ENCODE measurements at places on chromosomes 3 and 15. TPM values are rescaled to one million over a fixed set of nuclear protein-coding genes. Genes with fewer than 3 reads are reported as not detected.

- peak; percentile 70 for DNase-seq
These were observed 43.6 kb downstream of the RLBP1 start for GRCh38 chr15:89177633-89178306.

GRCh38 chr3:171390051-171390941, 69.9 kb downstream of the TNIK start:
- no peak for DNase-seq

DNA sequence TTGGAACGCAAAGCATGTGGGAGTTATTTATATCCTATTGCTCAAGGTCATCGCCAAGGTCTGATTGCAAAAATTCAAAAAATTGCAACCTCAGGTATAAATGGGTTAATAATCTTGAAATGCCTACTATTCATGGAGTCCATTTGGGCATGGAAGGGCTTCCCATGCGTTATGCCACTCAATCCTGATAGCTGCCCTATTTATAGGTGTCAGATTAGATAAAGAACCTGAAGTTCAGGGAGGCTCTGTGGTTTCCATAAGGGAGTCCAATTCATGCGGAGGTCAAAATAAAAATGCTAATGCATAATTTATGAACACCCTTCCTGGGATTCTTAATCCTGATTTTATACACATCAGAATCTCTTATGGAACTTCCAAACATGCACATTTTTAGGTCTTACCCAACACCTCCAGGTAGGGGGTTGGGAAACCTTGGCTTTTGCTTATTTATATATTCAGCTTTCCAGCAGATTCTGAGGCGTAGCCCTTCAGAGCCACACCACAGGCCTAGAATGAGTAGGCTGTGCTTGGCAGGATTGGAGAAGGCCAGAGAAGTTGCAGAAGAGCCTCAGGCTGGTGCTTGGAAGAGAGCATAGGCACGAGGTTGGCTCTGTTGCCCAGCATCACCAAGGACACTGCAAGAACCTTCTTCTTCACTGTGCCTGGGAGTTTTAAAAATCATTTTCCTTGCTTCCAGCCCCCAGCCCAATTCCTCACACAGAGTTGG, 324.4 kb upstream of the CFAP20DC start:
- no peak for DNase-seq

The NPRL2 gene
- 44.6 TPM for total RNA-seq

The CCDC39 gene
- not detected for total RNA-seq

GRCh38 chr3:135503760-135504686, 461.5 kb upstream of the PPP2R3A start:
- DNase-seq = no peak

- DNase-seq = no peak
These were observed 1.2 kb downstream of the TRH start for GRCh38 chr3:129975705-129976048.

The RRP9 gene
- 87.0 TPM for total RNA-seq

The FBXW12 gene
- total RNA-seq = not detected

DNA sequence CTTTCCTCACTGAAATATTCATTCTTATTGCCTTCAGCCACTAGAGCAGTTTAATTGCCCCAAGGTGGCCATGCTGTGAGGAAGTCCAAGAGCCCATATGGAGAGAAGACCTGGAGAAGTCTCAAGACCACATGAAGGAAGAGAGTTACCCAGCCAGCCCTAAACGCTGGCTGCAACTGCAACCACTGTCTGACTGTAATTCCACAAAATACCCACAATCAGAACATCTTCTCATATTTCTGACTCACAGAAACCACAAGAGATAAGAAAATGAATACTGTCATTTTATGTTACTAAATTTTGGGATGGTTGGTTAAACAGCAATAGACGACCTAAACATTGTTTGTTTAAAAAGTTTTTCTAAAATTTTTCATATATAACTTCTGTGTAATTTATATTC, 14.7 kb upstream of the SST start:
- DNase-seq = no peak

The COL8A1 gene
- total RNA-seq = not detected

GRCh38 chr3:31573036-31573779, 40.5 kb downstream of the STT3B start:
- no peak for DNase-seq

DNA sequence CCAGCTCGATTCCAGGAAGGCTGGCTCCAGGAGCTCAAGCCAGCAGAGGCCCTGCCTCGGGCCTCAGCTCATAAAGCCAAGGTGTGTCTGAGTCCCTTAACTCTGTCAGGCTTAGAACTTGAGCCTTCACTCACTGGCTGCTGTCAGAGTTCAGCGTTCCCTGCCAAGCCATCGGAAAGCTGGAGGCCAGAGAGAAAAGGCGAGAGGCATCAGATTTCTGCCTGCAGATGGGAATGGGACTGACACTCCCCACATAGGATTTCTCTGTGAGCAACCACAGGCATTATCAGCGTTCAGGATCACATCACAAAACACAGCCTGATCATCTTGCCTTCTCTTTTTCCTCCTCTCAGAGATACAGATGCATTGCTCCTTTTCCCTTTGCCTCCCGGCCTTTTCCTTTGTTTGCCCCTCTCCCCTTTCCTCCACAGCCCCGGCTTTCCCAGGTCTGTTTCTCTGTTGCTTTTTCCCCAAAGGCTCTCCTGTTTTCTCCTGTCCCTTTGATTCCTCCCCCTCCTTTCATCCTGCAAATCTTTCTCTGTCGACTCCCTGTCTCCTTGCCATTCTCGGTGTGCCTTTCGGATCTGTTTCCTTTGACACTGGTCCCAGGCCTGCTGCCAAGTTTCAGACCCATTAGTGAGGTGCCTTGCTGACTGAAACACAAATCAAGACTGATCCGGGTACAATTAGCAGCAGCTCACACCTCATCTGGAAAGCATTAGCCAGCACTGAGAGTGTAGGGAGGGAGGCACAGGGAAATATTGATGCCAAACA, 44.5 kb upstream of the BOC start:
- no peak for DNase-seq

DNA sequence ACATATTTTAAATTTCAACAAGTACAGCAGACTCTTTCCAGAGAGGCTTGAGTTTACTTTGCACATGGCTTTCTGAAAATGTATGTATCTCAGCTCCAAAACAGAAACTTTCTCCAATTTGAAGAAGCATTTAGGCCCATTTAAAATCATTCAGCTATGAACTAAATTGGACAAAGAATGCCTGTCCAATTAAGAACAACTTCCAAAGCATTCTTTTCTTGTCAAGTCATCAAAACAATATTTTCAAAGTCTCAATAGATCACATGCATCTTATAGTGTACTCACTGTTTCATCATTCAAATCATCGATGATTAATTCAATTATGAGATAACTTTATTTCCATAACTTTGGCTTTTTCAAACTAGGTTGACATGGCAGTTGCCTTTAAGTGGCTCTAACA, 95.2 kb downstream of the KBTBD8 start:
- no peak for DNase-seq

The RTP4 gene
- total RNA-seq = 2.4 TPM

The DLL4 gene
- total RNA-seq = not detected

DNA sequence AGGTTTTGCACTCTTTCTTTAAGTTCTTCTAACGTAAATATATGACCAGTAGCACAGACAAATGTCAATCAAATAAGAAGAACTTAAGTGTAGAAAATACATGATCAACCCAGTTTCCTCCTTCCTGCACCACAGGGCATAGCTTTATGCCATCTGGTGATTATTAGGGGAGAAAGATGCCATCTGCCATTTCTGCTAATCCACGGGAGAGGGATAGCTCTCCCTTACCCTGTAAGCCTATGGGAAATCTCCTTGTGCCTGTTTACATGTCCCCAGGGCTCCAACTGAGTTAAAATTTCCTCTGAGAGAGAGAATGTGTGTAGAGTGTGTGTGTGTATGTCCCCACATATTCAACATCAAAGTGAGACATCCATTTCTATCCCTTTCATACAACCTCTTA, 135.9 kb downstream of the RSL24D1 start:
- DNase-seq = no peak

The CISH gene
- total RNA-seq = 216 TPM

The GXYLT2 gene
- not detected for total RNA-seq

- DNase-seq = no peak
These were observed 21.9 kb upstream of the OTOL1 start for GRCh38 chr3:161474741-161475140.

- DNase-seq = no peak
These were observed 466.5 kb downstream of the ROBO2 start for GRCh38 chr3:77506384-77506783.

- DNase-seq = no peak
These were observed 30.5 kb downstream of the EHD4 start for GRCh38 chr15:41941644-41942415.

The RYR3 gene
- total RNA-seq = not detected

GRCh38 chr3:4207672-4208071, 95.5 kb upstream of the SETMAR start:
- no peak for DNase-seq

DNA sequence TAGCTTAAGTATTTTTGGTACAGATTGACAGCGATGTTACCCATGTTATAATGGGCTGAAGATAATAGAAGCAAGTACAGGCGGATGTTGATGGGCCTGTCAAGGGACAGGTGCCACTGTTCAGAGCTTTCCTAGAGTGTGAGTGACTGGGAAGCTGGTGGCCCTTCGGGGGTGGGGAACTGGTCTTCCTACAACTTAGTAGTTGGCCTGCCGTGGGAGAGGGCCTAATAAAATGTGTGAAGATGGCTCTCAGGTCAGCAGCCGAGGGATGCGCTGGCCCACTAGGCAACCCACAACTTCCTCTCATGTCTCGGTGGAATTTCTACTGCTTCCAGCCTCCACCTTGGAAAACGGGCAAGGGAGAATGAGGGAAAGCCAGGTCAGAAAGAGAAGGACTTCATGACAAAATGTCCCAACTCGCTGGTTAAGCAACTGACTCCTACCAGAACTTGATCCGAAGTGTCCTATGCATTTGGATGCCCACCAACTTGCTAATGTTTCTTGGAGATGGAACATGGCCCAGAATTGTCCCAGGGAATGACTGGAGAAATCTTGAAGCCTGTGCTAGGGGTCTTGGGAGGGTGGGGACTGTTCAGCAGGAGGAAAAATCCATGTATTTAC, 1.4 kb downstream of the GYG1 start:
- no peak for DNase-seq

All from CD8-positive, alpha-beta memory T cell (primary cell).